CD4-positive, alpha-beta T cell (primary cell): ENCODE measurements at places on chromosomes 4 and X.

GRCh38 chrX:8861908-8862307 is 60.7 kb upstream of the FAM9A start:
- DNase-seq: no peak

DNA sequence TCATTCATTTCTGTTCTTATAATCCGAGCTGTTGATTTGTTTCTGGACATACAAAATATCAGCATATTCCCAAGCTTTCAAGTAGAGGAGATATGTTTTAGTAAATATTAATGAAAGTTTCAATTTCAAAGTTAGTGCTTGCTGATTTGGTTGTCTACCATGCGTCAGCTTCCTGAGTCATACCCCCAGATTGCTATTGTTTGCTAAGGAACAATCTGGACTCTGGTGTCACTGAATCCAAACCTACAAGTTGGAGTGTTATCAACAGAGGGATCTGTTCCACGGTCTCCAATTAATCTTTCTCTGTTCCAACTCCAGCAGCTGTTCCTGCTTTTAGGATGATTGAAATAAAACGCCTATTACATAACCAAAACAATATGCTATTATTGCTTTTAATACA is 96.1 kb upstream of the FAM9A start:
- no peak for DNase-seq

- no peak for DNase-seq
These were observed 909.0 kb downstream of the CENPC start for GRCh38 chr4:66636349-66636748.

DNA sequence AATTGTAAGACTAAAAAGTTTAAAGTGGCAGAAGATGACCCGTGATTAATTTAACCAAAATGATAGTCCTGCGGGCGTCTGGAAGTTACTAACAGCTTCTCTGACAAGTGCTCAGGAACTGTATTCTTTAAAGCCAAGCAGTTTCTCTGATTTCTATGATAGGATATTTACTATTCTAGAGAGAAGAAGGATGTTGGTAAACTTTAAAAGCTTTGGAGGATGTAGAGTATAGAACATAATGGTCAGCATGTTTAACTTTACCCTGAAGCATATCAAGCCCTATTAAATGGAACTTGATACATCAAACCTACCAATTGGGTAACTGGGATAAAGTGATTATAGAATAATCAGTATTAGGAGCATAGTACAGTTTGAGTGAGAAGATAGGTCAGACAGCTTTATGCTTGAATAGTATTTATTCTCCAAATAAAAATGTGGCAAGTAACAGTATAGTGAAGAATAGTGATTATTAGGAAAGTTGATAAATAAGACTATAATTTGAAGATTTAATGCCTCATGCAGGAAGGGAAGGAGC is 1.8 kb downstream of the STIM2 start:
- no peak for DNase-seq

GRCh38 chr4:24419181-24420034 is 164.9 kb downstream of the DHX15 start:
- DNase-seq: peak; percentile 48

- no peak for DNase-seq
These were observed 361.6 kb upstream of the ANXA10 start for GRCh38 chr4:167730769-167731168.

GRCh38 chr4:24753519-24753918 is 41.9 kb upstream of the SOD3 start:
- no peak for DNase-seq

GRCh38 chr4:181761156-181761555 is 482.0 kb upstream of the TENM3 start:
- no peak for DNase-seq

DNA sequence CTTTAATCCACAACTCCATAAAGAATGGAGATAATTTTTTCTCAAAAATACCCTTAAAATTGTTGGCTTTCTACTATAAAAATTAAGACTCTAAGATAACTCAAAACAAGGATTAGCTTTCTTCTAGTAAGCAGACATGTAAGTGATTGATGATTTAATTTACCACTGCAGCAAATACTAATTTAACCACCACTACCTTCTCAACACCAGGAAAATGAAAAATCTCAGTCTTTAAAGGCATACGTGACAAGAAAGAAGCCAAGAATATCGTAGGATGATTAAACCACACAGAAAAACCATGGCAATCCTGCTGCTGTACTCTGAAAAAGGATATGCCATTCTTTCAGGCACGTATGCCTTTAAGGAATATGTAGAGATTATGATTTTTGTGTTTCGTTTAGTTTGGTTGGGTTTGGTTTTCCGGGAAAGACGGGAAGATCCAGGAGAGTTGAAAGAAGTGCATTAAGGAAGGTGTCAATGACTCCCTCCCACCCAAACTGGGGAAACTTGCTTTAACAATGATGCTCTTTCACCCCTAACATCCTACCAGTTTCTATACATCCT is 881 bp downstream of the LRCH2 start:
- no peak for DNase-seq

GRCh38 chr4:180500154-180500553 is 1743.0 kb upstream of the TENM3 start:
- DNase-seq: no peak

DNA sequence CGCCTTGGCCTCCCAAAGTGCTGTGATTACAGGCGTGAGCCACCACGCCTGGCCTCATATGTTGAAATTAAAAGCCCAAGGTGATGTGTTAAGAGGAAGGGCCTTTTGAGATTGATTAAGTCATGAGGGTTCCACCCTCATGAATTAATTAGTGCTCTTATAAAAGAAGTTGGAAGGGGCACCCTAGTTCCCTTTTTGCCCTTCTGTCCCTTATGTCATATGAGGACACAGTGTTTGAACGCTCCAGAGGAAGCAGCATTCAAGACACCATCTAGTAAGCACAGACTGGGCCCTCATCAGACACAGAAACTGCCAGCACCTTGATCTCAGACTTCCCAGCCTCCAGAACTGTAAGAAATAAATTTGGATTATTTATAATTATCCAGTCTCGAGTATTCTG is 5.1 kb upstream of the APLN start:
- no peak for DNase-seq

DNA sequence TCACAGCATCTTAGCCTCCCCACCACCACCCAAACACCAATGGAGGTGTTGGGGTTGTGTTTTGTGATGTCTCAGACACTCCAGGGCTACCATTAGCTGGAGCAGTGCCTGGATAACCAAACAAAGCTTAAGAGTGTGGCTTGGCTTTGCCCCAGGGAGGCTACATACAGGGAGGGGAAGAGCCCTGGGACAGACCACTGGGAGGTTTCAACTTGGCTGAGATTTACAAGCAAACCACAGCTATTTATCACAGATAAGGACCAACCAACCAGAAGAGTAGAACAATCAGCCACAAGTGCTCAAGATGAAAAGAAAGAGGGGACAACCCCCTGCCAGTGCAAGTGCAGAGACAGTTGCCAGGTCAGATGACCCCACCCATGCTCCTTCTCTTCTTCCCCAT is 24.1 kb downstream of the SOX3 start:
- DNase-seq: no peak

DNA sequence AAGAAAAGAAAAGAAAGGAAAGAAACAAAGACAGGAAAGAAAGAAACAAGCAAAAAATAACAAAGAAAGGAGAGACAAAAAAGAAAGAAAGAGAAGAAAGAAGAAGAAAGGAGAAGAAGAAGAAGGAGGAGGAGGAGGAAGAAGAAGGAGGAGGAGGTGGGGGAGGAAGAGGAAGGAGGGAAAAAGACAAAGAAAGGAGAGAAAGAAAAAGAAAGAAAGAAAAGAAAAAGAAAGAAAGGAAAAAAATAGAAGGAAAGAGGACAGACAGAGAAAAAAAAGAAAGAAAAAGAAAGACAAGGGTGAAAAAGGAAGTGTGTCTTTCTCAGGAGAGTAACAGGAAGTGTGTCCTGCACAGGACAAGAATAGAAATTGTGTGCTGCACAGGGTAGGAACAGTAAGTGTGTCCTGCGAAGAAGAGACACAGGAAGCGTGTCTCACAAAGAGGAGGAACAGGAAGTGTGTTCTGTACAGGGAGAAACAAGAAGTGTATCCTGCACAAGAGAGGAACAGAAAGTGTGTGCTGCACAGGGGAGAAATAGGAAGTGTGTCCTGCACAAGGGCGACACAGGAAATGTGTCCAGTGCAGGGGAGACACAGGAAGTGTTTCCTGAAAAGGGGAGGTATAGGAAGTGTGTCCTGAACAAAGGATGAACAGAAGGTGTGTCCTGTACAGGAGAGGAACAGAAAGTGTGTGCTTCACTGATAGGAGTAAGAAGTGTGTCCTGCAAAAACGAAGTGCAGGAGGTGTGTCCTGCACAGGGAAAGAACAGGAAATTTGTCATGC is 101.2 kb downstream of the ARSF start:
- DNase-seq: no peak

DNA sequence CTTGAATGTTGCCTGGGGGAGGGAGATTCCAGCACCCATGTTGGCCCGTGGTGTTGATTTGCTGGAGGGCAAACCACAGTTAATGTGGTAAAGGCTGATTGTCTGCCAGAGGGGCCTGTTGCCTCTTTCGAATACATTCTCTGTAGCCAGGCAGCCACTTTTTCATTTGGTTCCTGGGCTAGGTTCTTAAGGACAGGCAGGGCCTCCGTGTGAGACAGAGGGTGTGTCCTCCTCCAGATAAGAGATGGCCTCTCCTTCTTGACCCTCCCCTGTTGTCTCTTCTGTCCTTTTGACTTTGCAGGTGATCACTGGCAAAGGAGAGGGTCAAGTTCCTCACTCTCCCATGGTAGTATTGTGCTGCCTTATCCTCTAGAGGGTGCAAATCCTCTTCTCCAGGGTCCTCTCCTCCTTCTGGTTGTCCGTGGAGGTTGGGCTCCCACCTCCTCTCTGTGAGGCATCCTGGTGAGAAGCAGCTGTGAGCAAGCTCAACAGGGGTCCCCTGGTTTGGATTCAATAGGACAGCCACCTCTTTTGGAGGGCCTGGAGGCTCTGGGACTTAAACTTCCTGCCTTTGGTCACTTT is 44.9 kb downstream of the ZNF182 start:
- peak; percentile 1 for DNase-seq

DNA sequence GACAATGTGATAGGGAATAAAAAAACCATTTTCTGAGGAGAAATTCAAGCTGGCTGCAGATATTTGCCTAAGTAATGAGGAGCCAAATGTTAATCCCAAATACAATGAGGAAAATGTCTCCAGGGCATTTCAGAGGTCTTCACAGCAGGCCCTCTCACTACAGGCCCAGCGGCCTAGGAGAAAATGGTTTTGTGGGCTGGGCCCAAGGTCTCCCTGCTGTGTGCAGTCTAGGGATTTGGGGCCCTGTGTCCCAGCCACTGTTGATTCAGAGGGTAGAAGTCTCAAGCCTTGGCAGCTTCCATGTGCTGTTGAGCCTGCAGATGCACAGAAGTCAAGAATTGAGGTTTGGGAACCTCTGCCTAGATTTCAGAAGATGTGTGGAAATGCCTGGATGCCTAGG is 778.7 kb downstream of the CENPC start:
- no peak for DNase-seq

DNA sequence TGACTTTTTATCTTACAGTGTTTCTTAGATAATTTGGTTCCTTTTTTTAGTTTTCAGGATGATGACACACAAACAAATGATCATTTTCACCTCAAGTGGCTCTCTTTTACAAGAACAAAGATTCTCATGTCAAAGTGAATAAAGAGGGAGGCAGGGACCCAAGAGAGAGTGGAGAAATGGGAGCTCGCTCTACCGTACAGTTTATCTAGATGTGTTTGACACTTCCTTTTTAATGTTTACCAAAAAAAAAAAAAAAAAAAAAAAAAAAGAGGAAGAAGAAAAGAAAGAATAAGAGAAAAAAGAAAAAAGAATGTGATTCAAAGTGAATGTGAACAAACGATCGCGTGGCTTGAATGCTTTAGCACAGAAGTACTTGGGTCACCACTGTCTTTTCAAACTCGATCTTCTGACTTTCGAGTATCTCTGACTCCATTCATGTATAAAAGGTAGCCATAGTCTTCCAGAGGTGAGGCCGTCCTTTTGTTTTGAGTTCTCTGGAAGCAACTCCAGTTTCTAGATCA is 75.6 kb upstream of the GRXCR1 start:
- no peak for DNase-seq

DNA sequence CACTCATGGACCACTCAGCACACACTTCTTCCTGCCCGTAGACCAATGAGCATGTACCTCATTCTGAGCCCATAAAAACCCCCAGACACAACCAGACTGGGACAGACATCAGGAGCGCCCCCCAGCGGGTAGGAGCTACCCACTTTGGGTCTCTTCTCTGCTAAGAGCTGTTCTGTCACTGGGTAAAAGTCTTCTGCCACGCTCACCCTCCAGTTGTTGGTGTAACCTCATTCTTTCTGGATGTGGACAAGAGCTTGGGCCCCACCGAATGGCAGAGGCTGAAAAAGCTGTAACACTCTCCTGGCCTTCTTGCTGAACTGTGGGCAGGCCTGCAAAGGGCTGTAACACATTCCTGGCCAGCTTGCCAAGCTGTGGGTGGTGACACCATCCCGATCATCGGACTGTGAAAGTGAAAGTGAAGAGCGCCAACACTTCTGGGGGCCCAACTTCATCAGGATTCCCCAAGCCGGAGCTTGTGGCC is 137.6 kb downstream of the TECRL start:
- DNase-seq: no peak

GRCh38 chr4:10971800-10972401 is 287.3 kb upstream of the CLNK start:
- DNase-seq: no peak
